ENCODE measurements at places on chromosomes 7 and 10.

GRCh38 chr7:108525327-108525984, 479 bp downstream of the PNPLA8 start:
- no peak for DNase-seq

GRCh38 chr7:70016044-70016770, 417.9 kb downstream of the AUTS2 start:
- DNase-seq, result no peak

- DNase-seq, result no peak
Measured at GRCh38 chr7:100895956-100896731, 456 bp upstream of the ACHE start.

DNA sequence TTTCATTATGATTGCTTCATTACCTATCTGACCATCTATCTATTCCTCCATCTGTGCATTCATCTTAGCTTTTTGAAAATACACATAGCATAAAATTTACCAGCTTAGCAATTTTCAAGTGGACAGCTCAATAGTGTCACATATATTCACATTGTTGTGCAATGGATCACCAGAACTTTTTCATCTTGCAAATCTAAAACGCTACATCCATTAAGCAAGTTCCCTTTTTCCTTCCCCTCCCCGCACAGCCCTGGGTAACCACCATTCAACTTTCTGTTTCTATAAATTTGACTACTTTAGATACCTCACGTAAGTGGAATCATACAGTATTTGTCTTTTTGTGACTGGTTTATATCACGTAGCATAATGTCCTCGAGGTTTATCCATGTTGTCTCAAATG, 78.0 kb upstream of the ADRB1 start:
- no peak for DNase-seq

DNA sequence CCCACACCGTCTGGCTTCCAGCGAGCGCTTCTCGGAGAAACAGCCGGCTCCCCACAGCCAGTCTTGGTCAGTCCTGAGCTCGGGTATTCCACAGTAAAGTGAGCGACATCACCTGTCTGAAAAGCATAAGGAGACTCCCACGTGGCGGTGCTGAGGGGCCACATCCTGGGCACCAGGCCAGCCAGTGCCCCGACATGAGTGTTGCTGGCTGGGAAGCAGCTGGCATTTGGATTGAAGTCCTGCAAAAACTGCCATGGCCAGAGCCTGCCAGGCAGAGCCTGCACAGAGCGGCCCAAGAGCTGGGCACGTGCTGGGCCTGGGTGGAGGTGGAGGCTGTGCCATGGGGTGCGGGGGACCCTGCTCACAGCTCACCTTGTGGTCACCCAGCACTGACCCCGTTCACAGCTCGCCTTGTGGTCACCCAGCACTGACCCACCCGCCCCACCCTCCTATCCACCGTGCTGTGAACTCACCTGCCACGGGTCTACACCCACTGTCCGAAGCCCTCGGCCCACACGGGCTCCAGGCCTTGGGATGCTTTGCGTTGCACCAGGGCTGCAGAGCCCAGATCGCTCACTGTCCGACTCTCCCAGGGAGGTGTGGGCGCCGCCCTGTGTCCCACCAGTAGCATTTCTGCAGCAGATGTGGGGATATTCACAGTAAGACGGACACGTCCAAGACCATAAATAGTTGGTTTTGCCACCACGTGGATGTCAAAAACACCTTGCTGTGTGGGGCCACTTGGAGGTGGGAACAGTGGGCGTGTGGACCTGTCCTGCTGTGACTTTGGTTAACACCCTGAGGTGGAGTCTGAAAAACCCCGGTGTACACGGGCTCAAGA, 48.8 kb downstream of the PITRM1 start:
- DNase-seq, result no peak

GRCh38 chr10:49033939-49034338, 81.4 kb downstream of the VSTM4 start:
- no peak for DNase-seq

DNA sequence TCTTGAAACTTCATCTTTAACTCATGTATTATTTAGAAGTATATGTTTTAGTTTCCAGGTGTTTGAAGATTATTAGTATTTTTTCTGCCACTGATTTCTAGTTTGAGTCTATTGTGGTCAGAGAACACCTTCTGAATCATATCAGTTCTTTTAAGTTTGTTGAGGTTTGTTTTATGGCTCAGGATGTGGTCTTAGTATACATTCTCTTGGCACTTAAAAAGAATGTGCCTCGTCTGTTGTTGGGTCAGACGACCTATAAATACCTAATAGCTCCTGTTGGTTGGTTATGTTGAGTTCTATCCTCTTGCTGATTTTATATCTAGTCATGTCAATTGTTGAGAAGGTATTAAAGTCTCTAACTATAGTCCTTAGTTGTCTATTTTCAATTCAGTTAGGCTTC, 15.9 kb downstream of the TDRD1 start:
- no peak for DNase-seq

GRCh38 chr10:34151481-34151880, 663.6 kb downstream of the PARD3 start:
- no peak for DNase-seq

DNA sequence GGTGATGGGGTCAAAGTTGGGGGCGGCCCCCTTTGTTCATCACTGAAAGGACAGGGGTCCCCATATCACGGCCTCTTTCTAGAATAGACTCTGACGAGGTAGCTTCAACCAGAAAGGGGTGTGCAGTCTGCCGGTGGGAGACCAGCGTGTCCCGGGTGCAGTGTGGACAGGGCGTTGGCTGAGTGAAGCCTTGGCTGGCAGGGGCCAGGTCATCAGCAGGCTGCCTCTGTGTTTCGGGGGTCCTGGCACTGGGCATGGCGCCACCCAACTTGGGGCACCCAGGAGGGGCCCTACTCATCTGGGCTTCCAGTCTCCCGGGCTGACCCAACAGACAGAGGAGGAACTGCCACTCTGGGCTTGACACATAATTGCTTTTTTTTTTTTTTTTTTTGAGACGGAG, 3.5 kb upstream of the AMZ1 start:
- DNase-seq, result no peak

DNA sequence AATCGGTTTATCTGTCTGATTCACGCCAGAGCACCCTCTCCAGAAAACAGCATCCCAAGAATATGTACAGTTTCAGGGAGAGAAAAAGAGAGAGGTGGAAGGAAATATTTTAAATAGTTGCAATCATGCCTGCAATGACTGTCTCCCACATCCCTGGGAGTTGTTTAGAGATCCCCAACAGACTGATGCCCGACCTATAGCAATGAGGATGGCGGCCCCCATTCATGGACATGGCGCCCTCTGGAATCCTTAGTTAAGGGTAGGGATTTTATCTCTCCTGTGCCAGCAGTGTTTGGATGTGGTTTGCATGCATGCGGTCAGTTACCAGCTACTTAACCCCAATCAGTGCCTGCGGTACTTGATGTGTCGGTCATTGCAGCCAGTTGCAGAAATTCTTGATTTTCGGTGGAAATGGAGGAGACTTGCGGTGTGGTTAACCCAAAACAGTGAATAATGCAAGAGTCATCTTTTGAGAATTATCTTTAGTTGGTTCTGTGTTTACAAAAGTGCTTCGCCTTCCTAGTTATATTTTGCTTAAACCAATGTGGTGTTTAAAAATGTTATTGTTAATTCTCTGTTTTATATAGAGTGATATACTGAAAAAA, 186.0 kb upstream of the TCF7L2 start:
- no peak for DNase-seq

DNA sequence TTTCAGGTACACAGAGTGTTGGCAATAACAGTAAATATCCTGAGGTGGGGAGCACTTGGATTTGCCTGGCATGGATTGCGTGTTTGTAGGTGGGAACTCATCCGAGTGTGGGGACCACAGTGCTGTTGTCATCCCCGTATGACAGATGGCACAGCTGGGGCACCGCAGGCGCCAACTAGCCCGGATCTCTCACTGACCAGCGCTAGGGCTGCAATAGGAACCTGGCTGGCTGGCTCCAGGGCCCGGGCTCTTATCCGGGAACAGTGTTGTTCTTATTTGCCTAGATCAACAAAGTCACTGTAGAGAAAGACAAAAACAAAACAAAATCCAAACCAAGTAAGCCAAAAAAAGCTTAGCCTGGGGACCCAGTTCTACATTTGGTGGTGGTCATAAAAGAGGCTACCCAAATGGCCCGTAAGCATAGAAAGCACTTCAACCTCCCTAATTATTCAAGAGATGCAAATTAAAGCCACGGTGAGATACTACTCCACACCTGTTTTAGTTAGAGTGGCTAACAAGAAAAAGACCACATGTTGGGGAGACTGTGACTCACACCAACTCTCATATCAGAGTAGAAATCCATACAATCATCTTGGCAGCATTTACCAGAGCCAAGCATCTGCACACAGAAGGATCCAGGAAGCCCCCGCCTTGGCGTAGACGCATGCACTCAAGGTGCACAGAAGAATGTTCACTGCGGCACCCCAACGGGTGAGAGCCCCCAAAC, 27.2 kb upstream of the PFKFB3 start:
- no peak for DNase-seq

GRCh38 chr10:54559498-54559897, 241.5 kb downstream of the PCDH15 start:
- DNase-seq, result no peak

- DNase-seq, result no peak
Measured at GRCh38 chr10:60073781-60074656, 167.7 kb upstream of the CCDC6 start.

GRCh38 chr10:33507662-33508425, 173.4 kb upstream of the NRP1 start:
- DNase-seq, result no peak

DNA sequence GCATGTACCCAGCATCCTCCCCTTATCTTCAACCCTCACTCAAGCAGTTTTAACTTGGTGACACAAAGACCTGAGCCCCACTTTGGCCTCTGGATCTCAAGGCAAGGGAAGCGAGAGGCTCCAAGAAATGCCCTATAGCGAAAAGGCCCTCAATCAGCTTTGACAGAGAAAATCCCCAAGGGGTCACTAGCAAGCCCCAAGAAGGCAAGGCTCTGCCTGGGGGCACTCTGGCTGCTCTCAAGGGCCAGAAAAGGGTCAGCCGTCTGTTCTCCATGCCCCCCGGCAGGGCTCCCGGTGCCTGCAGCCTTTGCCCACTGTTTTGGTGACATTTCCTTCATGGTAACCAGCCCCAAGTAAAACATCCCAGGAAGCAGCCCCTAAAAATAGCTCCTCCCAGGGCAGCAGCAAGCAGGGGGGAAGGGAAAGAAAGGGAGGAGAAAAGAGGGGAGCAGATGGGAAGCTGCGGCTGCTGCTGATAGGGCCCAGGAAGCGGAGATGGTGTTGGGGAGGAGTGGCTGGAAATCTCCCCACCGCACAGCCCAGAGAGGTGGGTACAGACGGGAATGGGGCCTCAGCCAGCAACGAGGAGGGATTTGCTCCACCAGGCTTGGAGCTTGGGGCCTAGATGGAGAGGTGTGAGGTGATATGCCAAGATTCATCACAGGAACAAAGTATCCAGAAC, 7.1 kb downstream of the CAMK2G start:
- DNase-seq, result no peak

- no peak for DNase-seq
Measured at GRCh38 chr10:34413214-34413613, 401.9 kb downstream of the PARD3 start.

DNA sequence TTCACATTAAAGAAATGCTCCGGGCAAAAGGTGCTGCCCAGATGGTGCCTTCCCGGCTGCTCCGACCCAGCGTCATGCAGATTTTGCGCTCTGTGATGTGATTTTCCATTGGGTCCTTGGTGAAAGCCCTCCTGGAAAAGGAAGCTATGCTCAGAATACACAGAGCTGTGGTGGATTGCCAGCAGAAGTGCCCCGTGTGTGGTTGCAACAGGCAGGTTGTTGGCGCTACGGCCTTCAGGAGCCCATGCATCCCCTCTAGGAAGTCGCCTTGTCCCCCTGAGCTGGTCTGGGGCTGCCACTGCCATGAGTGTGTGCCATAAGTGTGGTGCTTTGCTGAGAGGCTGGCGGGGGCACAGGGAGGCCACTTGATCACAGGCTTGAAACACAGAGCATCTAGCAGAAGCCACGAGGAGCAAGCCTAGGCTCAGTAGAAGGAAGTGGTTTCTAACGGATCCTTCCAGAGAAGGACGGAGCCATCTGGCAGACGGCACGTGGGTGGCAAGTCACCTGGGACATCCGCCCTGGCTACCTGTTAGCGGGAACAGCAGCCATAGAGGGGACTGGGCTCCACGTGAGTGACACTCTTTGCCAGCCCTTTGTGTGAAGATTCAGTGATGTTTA, 210.9 kb downstream of the CUX1 start:
- DNase-seq, result no peak

DNA sequence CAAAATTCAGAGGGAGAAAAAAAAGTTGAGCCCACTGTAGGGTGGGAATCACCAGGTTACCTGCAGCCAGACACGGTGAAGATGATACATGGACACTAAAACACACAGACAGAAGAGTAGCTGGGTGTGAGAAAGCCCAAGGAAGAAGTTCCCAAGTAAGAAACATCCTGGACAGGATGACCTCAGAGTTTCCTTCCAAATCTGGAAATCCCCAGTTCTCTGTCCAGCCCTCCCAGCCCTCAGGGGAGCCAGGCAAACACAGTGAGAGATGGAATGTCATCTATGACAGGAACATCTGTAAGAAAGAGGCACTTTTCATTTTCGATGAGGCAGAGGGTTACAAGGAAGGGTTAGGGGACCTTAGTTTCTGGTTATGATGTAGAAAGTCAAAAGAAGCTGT, 125.1 kb upstream of the LYZL1 start:
- DNase-seq, result no peak

DNA sequence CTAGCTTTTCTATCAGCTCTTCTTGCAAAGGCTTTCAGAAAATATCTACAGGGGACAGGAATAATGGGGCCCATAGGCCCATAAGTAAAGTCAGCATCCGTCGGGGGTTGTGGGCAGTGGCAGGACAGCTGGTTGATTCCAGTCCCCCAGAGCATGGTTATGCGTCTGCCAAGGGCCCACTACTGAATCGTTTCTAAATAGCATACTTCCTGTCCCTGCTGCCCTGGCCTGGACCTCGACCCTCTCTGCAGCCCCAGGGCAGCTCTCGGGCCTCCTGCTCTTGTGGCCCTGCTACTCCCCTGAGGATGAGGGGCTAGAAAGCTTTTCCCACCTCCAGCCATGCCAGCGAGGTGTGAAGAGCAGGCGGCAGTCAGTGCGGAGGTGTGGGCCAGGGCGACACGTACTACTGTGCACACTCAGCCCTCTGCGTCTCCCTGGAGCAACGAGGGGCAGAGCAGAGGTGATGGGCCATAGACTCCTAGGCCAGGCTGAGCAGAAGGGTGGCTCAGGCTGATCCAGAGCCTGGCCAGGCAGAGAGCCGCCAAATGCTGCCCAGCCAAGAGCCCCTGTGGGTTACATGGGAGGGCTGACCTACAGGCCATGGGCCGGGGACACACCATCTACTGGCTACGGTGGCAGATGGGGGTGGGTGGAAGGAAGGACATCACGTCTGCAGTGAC, 4.7 kb upstream of the OPN4 start:
- no peak for DNase-seq
